Motor neuron (in vitro differentiated cells): ENCODE measurements at places on chromosomes 2 and 18. TPM values are rescaled to one million over a fixed set of nuclear protein-coding genes. Genes with fewer than 3 reads are reported as not detected.

Gene ALLC
- total RNA-seq = 0.16 and 0.18 TPM in 2 replicates

Gene REG1B
- total RNA-seq = not detected in 2 replicates

Gene CCDC150
- total RNA-seq = 16.4 and 17.7 TPM in 2 replicates

Gene AMER3
- 7.7 and 9.2 TPM in 2 replicates for total RNA-seq

Gene IGFBP5
- 9.3 and 10.2 TPM in 2 replicates for total RNA-seq

Gene YPEL5
- 70.0 and 70.4 TPM in 2 replicates for total RNA-seq

Gene TRPM8
- 0.94 and 1.9 TPM in 2 replicates for total RNA-seq

Gene GKN2
- total RNA-seq = 0.44 and 0.47 TPM in 2 replicates

Gene LYG1
- 1.4 and 1.5 TPM in 2 replicates for total RNA-seq

Gene GREB1L
- 39.3 and 42.4 TPM in 2 replicates for total RNA-seq
